ENCODE measurements at places on chromosomes 6 and 20.

DNA sequence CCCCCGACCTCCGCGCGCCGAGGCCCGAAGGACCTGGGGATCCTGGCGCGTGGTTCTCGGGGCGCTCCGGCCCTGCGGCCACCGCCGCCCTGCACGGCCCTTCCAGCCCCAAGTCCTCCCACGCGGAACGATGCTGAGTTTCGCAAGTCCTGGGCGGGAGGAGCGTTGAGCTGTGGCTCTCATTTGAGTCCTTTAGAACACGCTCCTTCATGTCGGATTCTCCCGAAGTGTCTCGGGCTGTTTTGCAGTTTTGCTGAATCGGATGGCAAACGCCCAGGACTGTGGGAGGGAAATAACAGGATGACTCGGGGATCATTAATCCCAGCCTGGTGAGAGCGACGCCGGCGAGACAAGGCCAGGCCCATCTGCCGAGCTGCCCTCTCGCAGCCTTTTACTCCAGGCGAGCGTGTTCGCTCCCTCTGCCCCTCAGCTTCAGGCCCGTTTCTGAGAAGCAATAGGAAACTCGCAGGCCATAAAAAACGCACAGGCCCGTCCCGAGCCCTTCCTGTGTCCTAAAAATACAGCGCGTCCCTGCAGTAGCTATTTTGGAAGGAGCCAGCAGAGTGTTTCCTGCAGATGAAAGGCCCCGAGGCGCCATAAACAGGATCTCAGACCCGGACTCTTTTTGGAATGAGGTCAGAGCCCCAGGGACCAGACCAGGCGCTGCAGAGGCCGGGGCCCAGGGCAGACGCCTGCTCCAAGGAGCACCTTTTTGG is 153.5 kb downstream of the DLL1 start:
- no peaks in the 10 kb centered on the region for H3K36me3 ChIP-seq
- H3K4me3 ChIP-seq = no peak overlapping the region
- peak; percentile 45 for DNase-seq
- H3K4me1 ChIP-seq = no peaks in the 10 kb centered on the region
- no peaks in the 10 kb centered on the region for H3K27me3 ChIP-seq

DNA sequence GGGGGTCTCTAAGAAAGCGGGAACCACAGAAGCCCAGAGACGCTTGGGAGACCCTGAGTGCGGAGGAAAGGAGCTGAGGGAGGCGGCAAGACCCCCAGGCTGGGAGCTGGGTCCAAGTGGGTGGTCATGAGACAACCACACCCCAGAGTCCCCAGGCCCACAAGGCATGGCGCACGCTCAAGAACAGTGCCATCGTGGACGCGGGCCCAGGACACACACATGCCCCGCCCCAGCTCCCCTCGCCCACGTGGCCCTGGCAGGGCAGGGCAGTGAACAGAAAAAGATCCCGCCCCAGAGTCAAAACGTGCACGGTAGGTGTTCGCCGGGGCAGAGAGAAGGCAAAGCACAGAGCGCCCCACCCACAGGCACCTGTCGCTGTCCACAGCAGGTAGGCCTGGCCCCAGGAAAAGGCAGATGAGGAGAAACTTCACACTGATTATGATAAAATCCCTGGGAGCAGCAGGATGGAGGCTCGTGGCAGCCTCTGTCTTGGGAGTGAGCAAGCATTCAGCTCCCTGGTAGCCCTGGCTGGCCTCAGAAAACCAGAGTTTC is 50.0 kb downstream of the BPIFB1 start:
- H3K4me3 ChIP-seq = no peak overlapping the region
- DNase-seq = no peak
- H3K36me3 ChIP-seq = no peaks in the 10 kb centered on the region
- no peak overlapping the region for H3K27ac ChIP-seq
- peaks cover 39% of the 10 kb centered on the region for H3K27me3 ChIP-seq

DNA sequence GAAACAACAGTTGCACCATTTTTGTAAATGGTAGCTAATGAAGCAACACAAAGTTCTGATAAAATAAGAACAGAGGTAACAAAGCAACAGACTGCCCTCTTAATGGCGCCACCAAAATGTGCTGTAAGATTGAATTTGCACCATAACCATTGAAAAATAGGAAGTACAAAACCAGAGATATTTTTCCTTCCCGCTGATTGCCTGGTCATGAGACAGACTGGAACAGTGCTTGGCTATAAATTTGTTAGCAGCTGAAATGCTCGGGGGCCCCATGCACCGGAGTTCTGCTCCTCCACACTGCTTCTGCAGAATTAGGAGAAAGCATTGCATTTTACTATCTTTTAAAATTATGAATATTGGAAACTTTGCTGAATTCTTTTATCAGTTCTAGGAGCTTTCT is 164.4 kb upstream of the QKI start:
- DNase-seq = no peak
- no peak overlapping the region for H3K27ac ChIP-seq
- no peak overlapping the region for H3K4me3 ChIP-seq

GRCh38 chr20:57658833-57659516 is 38.7 kb upstream of the ZBP1 start:
- no peak overlapping the region for H3K4me3 ChIP-seq
- DNase-seq = peak; percentile 87
- no peaks in the 10 kb centered on the region for H3K27me3 ChIP-seq
- H3K4me1 ChIP-seq = peaks cover 20% of the 10 kb centered on the region

DNA sequence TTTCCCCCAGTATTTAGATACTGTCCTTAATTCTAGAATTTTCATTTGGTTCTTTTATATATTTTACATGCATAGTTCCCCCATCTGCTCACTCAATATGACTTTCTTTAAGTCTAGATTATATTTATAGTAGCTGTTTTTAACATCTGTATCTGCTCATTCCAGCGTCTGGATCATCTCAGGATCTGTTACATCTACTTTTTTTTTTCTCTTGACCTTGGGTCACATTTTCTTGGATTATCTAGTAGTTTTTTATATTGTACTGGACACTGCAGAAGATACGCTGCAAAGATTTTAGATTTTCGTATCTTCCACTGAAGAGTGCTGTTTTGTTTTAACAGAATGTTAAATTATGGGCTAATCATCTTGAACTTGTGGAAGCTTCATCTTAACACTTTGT is 20.7 kb downstream of the RAB22A start:
- no peak overlapping the region for H3K4me3 ChIP-seq
- peaks cover 26% of the 10 kb centered on the region for H3K36me3 ChIP-seq
- no peaks in the 10 kb centered on the region for H3K4me1 ChIP-seq

DNA sequence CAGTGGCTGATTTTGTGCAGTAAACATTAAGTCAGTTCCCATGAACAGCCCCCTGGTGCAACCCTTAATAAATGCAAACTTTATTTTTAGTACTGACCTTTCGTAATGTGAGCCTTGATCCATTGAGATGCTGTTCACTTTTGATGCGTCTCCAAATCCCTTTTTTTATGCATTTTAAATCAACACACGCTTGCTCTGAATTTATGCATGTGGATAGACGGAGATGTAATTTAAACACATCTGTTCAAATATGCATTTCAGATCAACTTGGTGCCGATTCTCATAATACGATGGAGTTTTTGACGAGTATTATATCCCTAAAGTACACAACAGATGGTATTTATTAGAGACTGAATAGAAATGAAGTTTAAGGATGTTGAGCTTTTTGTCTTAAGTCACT is 505.7 kb downstream of the CDKAL1 start:
- no peak overlapping the region for H3K27ac ChIP-seq
- no peak overlapping the region for H3K4me3 ChIP-seq
- H3K27me3 ChIP-seq = no peaks in the 10 kb centered on the region
- DNase-seq = no peak

GRCh38 chr20:16861708-16862107 is 113.5 kb downstream of the OTOR start:
- no peak overlapping the region for H3K4me3 ChIP-seq
- H3K4me1 ChIP-seq = no peaks in the 10 kb centered on the region
- DNase-seq = no peak
- no peaks in the 10 kb centered on the region for H3K36me3 ChIP-seq
- no peaks in the 10 kb centered on the region for H3K27me3 ChIP-seq

DNA sequence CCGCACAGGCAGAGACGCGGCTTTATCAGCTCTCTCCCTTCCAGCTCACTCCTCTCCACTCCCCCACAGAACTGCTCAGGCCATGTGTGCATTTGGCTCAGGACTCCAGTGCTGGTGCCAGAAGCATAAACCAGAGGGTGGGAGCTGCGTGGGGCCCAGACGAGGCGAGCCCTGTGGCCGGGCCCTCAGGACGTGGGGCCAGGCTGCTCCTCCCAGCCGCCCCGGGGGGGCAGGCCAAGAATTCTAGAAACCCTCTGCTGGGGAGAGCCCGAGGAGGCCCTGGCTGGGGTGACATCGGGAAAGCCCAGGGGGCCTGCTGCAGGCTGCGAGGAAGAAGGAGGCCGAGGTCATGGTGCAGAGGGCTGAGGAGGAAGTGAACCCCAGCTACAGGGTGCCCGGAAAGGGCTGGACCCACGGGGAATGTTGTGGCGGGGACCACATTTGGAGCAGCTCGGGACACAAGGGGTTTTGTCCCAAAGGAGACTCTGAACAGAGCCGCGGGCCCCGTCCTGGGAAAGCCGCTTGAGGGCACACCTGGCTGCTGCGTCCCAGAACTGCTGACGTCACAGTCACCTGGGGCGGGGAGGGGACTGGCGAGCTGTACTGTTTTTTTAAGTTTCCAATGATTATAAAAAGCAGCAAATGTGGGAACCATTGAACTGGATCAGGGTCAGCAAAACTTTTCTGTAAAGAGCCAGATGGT is 107.1 kb downstream of the BANF2 start:
- H3K4me1 ChIP-seq = no peaks in the 10 kb centered on the region
- no peak overlapping the region for H3K27ac ChIP-seq
- H3K4me3 ChIP-seq = no peak overlapping the region
- DNase-seq = no peak
- H3K36me3 ChIP-seq = no peaks in the 10 kb centered on the region

DNA sequence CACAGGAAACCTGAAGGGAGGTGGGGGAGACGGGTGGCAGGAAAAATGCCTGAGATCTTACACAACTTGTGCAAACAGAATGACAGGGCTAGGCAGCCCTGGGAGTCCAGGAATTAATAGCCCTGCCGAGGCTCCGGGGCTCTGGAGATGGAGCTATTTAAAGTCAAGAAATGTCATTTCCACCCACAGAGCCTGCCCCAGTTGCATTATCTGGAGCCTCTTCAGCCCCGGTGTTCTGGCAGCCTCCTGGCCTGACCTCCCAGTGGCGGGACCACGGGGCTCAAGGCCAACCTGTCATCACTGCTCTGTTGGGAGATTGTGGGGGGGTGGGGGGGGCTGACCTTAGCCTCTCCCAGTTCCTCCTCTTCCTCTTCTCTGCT is 28.5 kb upstream of the SCUBE3 start:
- H3K4me3 ChIP-seq = no peak overlapping the region
- DNase-seq = no peak
- H3K36me3 ChIP-seq = no peaks in the 10 kb centered on the region
- no peaks in the 10 kb centered on the region for H3K27me3 ChIP-seq

GRCh38 chr20:23298155-23298554 is 52.4 kb upstream of the NXT1 start:
- H3K4me3 ChIP-seq = no peak overlapping the region
- no peaks in the 10 kb centered on the region for H3K36me3 ChIP-seq
- no peaks in the 10 kb centered on the region for H3K4me1 ChIP-seq
- H3K27ac ChIP-seq = no peak overlapping the region
- H3K27me3 ChIP-seq = no peaks in the 10 kb centered on the region

- H3K36me3 ChIP-seq = no peaks in the 10 kb centered on the region
- no peak overlapping the region for H3K27ac ChIP-seq
- H3K4me1 ChIP-seq = peaks cover 3% of the 10 kb centered on the region
- no peak for DNase-seq
Observed at GRCh38 chr20:24738058-24738775, 210.9 kb upstream of the CST7 start.

- no peak for DNase-seq
- no peaks in the 10 kb centered on the region for H3K36me3 ChIP-seq
- H3K27ac ChIP-seq = no peak overlapping the region
- H3K4me3 ChIP-seq = no peak overlapping the region
Observed at GRCh38 chr20:40251284-40251932, 437.6 kb downstream of the MAFB start.

- no peak overlapping the region for H3K4me3 ChIP-seq
- no peaks in the 10 kb centered on the region for H3K27me3 ChIP-seq
- no peaks in the 10 kb centered on the region for H3K36me3 ChIP-seq
- H3K27ac ChIP-seq = no peak overlapping the region
- peaks cover 4% of the 10 kb centered on the region for H3K4me1 ChIP-seq
Observed at GRCh38 chr20:58528412-58528811, 13.2 kb upstream of the APCDD1L start.

- H3K27me3 ChIP-seq = peaks cover 4% of the 10 kb centered on the region
- DNase-seq = no peak
- no peaks in the 10 kb centered on the region for H3K4me1 ChIP-seq
- no peaks in the 10 kb centered on the region for H3K36me3 ChIP-seq
- H3K4me3 ChIP-seq = no peak overlapping the region
- no peak overlapping the region for H3K27ac ChIP-seq
Observed at GRCh38 chr20:24708411-24709295, 239.2 kb downstream of the SYNDIG1 start.

DNA sequence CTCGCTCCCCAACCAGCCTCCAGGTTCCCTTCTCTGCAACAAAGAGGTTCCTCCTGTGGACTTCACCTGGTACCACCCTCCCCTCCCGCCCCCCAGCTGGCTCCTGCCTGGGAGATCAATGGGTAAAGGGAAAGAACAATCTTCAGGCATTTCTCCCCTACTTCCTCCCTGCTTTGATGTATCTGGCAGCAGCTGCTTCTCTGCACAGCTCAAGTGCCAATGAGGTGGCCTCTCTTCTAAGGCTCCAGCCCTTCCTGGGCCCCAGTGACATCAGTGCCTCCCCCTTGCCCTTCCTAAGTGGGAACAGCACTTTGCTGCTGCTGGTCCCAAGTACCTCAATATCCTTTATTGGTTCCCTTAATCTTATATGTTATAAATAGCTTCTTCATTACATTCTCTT is 23.5 kb downstream of the MOCS1 start:
- H3K4me1 ChIP-seq = no peaks in the 10 kb centered on the region
- no peak for DNase-seq
- no peaks in the 10 kb centered on the region for H3K36me3 ChIP-seq
- no peak overlapping the region for H3K4me3 ChIP-seq
- H3K27me3 ChIP-seq = no peaks in the 10 kb centered on the region

- no peak overlapping the region for H3K4me3 ChIP-seq
- H3K27me3 ChIP-seq = no peaks in the 10 kb centered on the region
- H3K36me3 ChIP-seq = peaks cover 64% of the 10 kb centered on the region
- H3K27ac ChIP-seq = no peak overlapping the region
Observed at GRCh38 chr20:478949-479429, 16.7 kb upstream of the TBC1D20 start.

DNA sequence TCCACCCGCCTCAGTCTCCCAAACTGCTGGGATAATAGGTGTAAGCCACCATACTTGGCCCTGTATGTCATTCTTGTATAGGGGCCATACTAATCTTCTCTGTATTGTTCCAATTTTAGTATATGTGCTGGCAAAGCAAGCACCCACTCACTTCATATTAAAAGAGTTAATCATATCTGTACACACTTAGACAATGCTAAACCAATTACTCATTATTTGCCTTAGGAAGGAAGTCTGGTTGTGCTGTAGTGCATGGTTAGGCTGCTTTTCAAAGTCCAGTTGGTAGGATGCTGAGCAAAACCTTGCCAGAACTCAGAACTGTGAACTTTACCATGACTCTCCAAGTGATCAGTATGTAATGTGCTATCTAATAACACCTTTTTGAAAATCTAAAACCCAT is 88.6 kb downstream of the LIN28B start:
- no peak overlapping the region for H3K4me3 ChIP-seq
- DNase-seq = no peak
- H3K27ac ChIP-seq = peak overlapping the region; percentile 44

- no peak for DNase-seq
- no peaks in the 10 kb centered on the region for H3K36me3 ChIP-seq
- H3K4me3 ChIP-seq = no peak overlapping the region
- peak overlapping the region; percentile 86 for H3K27ac ChIP-seq
Observed at GRCh38 chr6:134467620-134468019, 149.7 kb upstream of the SGK1 start.

GRCh38 chr6:14048837-14049236 is 68.7 kb upstream of the CD83 start:
- H3K27ac ChIP-seq = no peak overlapping the region
- H3K27me3 ChIP-seq = no peaks in the 10 kb centered on the region
- no peaks in the 10 kb centered on the region for H3K36me3 ChIP-seq
- no peak overlapping the region for H3K4me3 ChIP-seq

All from RWPE2 (cell line).